Activated T-helper 1 cell treated with anti-CD3 and anti-CD28 coated beads, Interleukin-2, amount 50 U/mL, for 16 hours (primary cell): ENCODE measurements at places on chromosomes 2 and 18.

DNA sequence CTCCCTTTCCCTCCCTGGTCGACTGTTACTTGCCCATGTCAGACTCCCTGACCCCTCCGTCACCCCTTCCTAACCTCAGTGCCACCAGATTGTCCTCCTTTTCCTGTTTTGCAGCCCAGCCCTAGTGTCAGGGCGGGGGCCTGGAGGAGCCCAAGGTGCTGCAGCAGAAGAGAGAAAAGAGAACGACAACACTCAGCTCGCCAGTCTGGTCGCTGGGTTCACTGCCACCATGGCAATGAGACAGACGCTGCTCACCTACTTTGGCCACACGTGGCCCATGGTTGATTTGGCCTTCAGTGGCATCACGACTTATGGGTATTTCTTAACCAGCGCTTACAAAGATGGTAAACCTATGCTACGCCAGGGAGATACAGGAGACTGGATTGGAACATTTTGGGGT, 108.4 kb upstream of the RMDN2 start:
- DNase-seq: no peak

DNA sequence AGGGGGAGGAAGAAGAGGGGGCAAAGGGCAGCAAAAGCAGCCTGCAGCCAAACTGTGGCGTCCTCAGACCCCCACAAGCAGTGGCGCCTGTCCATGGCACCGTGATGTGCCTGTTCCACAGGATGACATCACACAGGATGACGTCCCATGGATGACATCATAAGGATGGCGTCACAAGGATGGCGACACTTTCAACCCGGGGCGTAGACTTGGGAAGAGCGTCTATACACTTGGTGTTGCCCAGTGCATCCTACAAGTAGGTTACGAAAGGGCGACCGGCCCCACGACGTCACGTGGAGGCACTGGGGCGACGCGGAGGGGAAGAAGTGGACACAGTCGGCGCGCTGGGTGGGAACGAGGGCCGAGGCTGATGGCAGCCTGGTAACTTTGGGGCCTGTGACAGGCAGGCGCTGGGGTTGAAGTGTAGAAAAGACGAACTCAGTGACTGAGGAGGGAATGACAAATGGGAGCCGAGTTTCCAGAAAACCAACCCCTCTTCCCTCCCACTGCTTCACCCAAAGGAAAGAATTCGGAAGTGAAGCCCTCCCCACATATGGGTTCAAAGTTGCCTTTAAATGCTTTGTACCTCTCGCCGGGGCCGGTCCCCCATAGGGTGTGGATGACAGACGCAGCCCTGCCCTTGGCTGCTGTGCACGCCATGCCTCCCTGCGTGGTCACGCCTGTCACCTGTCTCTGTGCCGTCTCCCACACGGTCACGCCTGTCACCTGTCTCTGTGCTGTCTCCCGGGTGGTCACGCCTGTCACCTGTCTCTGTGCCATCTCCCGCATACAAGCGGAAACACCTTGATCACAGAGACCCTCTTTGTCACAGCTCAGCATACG, 13.4 kb upstream of the KCNG2 start:
- no peak for DNase-seq

GRCh38 chr18:778194-778927, 33.7 kb downstream of the YES1 start:
- no peak for DNase-seq

GRCh38 chr2:136065384-136065783, 52.6 kb downstream of the CXCR4 start:
- DNase-seq: no peak

GRCh38 chr18:74456349-74457042, 612 bp downstream of the DIPK1C start:
- no peak for DNase-seq

DNA sequence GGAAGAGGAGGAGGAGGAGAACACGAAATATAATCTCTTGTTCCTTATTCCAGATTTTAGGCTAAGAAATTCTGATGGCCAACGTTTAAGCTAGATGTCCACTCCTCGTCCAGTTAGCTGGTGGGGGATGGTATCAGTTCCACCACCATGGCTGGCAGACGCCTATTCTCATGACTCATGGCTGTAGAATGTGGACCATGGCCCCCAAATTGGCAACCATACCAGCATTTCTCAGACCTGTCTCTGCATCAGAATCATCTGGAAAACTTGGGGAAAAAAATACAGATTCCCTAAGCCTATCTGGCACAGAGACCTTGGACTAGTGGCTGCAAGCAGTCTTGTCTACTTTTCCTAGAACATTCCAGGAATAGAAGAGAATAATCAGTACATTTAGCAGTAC, 267.7 kb upstream of the SIX2 start:
- no peak for DNase-seq

DNA sequence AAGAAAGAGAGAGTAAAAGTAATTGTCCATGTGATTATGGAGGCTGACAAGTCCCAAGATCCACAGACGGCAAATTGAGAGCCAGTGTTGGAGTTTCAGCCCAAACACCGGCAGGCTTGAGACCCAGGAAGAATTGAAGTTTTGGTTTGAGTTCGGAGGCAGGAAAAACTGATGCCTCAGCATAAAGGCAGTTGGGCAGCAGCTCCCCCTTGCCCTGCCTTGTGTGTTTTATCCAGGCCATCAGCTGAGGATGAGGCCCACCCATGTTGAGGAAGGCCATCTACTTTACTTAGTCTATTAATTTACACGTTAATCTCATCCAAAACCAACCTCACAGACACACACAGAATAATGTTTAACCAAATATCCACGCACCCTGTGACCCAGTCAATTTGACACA, 64.6 kb upstream of the SERPINE2 start:
- no peak for DNase-seq

DNA sequence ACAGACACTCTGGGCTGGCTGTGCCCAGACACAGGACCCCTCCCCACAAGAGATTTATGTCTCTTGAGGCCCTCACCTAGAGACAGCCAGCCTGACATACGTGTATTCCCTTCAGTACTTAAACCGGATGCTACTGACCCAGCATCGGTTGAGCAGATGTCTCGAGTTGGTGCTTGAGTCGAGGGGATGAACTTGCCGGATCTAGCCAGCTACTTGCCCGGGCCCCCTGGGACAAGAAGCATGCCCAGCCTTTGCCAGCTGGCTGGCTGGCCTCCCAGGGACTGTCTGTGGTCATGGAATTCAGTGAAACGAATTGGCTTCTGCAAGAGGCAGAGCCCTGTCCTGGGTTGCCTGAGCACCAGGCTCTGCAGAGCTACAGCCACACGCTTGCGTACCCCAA, 36.0 kb downstream of the DNMT3A start:
- no peak for DNase-seq
